ENCODE measurements at places on chromosomes 3 and 15. TPM values are rescaled to one million over a fixed set of nuclear protein-coding genes. Genes with fewer than 3 reads are reported as not detected.

The DNAH1 gene
- total RNA-seq, result 12.1 TPM

The C3orf85 gene
- total RNA-seq, result not detected

The DCP1A gene
- total RNA-seq, result 21.0 TPM

The ULK3 gene
- 36.1 TPM for total RNA-seq
